ENCODE measurements at places on chromosomes 4 and X.

- DNase-seq = no peak
Observed at GRCh38 chrX:45668686-45669443, 468.2 kb upstream of the DIPK2B start.

DNA sequence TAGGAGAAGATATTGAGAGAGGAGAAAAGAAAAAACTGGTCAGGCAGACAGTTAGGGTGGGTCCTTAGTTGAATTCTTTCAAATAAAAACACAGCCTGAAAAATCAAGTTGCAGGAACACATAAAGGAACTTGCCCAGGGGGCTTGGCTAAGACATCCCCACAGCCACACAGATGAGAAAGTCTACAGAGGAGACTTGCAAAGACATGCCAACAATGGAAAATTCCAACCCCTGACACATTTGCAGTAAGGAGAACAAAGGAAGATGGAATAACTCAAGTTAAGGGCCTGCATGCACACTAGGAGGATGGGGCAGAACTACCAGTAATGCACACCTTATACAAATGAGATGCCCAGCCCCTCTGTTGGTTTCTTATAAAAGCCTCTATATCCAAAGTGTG is 197.6 kb downstream of the CPXCR1 start:
- DNase-seq = no peak

DNA sequence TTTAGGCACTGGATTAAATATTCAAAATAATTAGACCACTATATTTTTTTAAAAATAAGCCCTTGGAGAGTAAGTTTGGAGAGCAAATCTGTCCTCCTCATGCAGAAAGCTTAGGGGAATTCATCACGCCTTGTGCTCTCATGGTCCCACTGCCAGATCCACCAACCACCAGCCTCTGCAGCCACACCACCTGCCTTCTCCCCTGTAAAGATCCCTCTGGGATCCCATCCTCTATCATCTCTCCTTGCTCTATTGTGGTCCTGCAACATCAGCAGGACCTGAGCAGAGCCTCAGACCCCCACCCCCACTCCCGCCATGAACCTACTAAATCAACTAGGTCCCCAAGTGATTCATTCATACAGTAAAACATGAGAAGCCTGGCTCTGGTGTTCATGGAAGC is 482.6 kb upstream of the GALNT7 start:
- no peak for DNase-seq

DNA sequence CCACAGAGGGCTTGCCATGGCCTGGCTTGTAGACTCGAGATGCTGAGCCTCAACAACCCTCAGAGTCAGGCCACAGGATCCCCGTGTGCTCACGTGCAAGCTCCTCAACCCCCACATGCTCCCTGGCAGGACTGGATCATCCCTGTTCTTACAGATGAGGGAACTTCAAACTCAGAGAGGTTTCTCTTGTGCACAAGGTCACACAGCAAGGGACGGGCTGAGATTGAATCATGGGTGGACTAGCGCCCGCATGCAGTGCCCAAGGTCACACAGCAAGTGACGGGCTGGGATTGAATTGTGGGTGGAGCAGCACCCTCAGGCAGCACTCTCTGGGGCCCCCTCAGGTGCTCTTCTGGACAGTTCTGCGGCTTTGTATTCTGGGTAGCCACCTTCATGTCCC is 60.6 kb upstream of the AFAP1 start:
- no peak for DNase-seq

GRCh38 chrX:115388879-115389278 is 99.4 kb downstream of the LUZP4 start:
- DNase-seq = no peak

DNA sequence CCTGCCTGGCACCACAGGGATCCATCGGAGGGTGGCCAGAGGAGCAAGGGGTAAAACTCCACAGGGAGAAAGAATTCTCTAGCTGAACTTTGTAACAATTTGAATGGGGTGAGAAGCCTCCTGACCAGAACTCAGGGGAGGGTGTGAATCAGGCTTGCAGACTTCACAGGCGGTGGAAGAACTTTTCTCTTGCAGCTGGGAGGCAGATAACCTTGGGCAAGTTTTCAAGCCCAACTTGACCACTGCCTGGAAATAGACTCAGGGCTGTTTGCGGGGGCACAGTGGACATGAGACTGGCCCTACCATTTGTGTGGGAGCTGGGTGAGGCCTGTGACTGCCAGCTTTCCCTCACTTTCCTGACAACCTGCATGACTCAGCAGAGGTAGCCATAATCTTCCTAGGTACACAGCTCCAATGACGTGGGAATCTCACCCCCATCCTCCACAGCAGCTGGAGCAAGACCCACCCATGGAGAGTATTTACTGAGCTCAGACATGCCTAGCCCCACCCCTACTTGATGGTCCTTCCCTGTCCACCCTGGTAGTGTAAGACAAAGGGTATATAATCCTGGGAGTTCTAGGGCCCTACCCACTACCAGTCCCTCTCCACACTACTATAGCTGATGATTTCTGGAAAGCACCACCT is 210.0 kb upstream of the AGTR2 start:
- no peak for DNase-seq

DNA sequence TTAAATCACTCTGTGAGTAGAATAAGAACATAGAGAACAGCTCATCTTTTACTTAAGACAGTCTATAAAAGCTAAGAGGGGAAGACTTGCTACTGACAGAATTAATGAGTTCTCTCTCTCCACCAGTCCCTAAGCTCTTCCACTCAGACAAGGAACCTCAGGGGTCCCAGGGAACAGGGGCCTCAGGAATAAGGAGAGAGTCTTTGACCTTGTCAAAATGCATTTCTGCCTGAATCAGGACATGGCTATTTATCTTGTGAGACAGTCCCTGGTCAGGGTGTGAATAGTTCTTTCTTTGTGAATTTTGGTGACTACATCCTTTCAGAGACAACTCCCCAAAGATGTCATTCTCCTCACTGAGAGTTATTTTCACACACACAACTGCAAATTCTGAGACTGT is 218.7 kb upstream of the HS3ST1 start:
- DNase-seq = no peak

GRCh38 chrX:107827030-107827831 is 1.6 kb downstream of the MID2 start:
- no peak for DNase-seq

GRCh38 chr4:168421671-168422070 is 58.6 kb downstream of the DDX60L start:
- no peak for DNase-seq

- no peak for DNase-seq
Observed at GRCh38 chr4:52036886-52037530, 1.1 kb downstream of the SGCB start.

GRCh38 chr4:6935965-6936364 is 26.3 kb downstream of the TBC1D14 start:
- no peak for DNase-seq

GRCh38 chrX:39195156-39195555 is 393.9 kb downstream of the MID1IP1 start:
- no peak for DNase-seq

- DNase-seq = no peak
Observed at GRCh38 chr4:123288309-123289025, 108.1 kb upstream of the SPRY1 start.

GRCh38 chr4:148373093-148373492 is 69.1 kb downstream of the NR3C2 start:
- DNase-seq = no peak

GRCh38 chrX:129647418-129648410 is 7.0 kb downstream of the APLN start:
- no peak for DNase-seq

DNA sequence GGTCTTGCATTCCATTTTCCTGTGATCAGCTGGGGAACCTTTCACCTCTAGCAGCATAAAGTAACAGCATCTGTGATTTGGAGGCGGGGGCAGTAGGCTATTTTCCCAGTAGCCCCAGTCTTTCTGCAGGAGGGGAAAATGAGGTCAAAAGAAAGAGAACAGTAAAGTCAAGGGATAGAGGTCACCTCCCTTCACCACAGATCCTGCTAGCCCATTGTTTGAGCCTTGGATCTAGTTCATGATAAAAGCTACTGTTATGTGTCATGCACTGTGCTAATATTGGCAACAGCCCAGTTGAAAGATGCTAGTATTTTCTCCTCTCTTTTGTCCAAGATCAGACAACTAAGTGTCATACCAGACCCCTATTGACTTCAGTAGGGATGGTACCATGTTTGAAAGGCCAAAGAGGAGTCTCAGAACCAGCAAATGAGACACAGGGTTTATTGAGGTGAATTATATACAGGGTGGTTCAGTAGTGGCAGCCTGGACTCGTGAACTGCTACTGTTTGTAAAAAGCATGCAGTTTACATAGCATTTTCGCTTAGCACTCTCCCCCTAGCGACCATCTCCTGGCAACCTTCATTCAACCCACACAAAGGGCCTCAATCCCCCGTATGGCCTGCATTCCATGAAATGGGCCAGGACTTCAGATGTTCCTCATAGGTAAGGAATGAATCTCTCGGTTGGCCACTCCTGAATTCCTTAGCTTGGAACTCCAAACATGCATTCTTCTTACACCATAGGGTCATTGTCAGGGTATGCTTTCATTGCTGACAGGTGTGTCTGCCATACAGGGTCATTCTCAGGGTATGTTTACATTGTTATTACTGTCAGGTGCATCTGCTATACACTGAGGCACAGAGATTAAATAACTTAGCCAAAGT is 170.0 kb upstream of the FRMPD4 start:
- DNase-seq = no peak

DNA sequence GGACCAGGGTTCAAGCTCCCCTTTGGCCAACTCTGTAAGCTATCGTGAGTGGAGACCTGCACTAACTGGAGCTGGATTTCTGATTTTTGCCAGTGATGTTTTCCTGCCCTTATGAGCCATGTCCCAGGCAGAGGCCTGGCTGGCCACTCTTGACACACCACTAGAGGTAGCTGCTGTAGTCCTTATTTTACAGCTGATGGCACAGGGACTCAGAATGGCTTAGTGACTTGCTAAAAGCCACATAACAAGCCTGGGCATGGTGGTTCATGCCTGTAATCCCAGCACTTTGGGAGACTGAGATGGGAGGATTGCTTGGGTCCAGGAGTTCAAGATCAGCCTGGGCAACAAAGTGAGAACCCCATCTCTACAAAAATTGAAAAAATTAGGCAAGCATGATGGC is 33.4 kb downstream of the CYTL1 start:
- DNase-seq = no peak

- DNase-seq = no peak
Observed at GRCh38 chr4:14792702-14793227, 209.5 kb upstream of the CPEB2 start.

GRCh38 chr4:155787113-155787710 is 28.4 kb downstream of the GUCY1B1 start:
- DNase-seq = no peak

DNA sequence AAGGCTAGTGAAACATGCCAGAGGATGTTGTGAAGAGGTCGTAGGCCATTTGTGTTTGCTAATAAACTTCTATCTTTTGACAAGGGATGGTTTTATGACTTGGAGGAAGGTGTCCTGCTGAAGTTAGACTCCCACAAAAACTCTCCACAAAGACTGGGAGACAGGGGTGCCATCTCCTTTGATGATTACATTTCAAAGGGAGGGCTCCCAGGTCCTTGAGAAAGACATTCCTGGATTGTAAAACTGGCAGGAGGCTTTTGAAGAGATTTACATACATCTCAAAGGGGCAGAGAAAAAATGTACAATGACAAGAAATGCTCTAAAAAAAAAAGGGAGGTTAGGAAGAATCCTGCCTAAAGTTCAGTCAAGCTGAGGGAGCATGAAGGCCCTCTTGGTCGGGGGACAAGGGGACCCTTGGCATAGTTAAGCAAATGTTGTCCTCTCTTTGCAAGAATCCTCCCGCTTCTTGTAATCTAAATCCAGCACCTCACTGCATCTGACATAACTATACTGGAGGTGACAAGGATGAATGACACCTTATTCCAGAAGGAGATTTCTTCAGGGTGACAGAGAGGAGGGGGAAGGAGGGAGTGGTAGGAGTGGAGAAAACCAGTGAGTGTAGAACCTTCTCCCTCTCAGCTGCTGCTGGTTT is 41.1 kb upstream of the MGST2 start:
- DNase-seq = no peak

DNA sequence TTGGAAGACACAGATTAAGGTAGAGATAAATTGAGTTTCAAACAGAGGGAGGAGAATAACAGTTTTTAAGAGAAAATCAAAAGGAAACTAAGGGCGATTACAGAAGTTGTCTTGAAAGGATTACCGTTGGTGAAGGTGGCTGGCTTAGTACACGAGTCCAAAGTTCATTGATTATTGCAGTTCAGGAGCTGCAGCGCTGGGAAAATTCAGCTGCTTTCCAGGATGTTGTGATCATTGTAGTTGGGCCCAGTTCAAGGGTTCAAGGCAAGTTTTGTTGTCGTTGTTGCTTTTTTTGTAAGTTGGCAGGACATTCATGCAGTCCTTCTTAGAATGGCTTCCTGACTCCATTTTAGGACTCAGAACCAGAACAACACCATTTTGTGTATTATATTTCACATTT is 461.7 kb downstream of the RAPGEF2 start:
- DNase-seq = no peak

Data from activated gamma-delta T cell treated with Interleukin-2 at 50 U/mL for 16 hours (primary cell).